Panc1 (cell line): ENCODE measurements at places on chromosomes 3 and 15. TPM values are rescaled to one million over a fixed set of nuclear protein-coding genes. Genes with fewer than 3 reads are reported as not detected.

CGNL1 gene
- 3.5 TPM for total RNA-seq

CD200R1 gene
- 0.05 TPM for total RNA-seq

RNF168 gene
- 21.3 TPM for total RNA-seq

KLHL40 gene
- total RNA-seq = not detected

CRABP1 gene
- total RNA-seq = 6.7 TPM

SCAANT1 gene
- total RNA-seq = not detected
